ENCODE measurements at places on chromosomes 3 and 15.
A peak's percentile ranks its signal among the peaks of the same experiment; 100 is the strongest.

GRCh38 chr3:108131475-108132134 is 40.8 kb upstream of the CD47 start:
- DNase-seq, result no peak

DNA sequence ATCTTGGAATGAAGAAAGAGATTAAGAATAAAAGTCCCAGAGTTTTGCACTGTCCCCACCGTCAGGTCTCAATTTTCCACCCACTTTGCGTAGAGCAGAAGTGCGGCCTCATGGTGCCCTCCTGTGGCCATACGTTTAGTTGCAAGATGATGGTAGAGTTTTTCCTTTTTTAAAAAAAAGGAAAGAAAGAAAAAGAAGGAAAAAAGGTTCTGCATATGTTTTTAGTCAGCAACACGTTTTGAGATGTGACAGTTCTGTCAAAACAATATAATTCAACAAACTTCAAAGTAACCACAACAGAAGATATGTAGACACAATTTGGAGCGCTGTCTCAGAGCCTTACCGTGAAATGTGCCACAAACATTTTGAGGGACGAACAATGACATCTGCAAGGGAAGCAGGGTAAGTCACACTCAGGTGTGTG is 24.6 kb downstream of the EBLN2 start:
- DNase-seq, result no peak

- no peak for DNase-seq
Measured at GRCh38 chr15:30044377-30044776, 38.4 kb upstream of the GOLGA8J start.

DNA sequence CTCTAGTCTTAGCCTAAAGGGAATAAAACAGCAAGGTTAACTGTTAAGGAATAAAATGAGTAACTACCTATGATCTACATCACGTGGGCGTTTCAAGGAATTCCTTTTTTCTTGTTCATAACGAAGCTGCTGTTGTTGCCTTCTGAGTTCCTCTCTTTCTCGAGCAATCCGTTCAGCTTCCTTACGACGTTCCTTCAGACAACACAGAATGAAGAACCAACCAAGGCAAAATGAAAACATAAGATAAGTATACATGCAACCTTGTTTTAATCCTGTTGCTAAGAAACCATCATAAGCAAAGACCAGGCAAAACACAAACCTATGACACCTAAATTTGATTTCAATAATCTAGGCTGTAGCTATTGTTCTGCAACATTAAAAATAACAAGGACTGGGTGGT is 44.1 kb downstream of the SLTM start:
- peak; percentile 44 for DNase-seq

DNA sequence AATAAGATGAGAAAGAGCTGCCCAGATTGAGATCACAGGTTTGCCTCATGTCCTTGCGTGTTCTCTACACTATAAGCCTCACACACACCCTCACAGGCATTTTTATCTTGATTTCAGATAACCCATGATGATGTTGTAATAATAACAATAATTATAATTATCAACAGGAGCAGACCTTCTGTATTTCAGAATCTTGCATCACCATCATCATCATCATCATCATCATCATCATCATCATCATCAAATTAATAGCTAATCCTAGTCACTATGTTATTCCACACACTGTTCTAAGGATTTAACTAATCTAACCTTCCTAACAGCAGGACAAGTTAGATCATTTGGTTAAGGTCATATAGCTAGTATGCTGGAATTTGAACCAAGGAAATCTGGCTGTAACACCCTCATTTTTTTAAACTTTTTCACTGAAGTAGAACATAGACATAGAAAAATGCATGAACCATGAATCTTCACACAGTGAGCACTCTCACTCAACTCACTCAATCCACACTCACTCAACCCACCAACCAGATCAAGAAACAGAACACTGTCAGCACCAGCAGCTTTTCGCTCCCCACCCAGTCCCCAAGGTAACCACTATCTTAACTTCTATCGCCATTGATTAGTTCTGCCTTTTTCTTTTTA is 1.8 kb upstream of the SH2D7 start:
- no peak for DNase-seq

DNA sequence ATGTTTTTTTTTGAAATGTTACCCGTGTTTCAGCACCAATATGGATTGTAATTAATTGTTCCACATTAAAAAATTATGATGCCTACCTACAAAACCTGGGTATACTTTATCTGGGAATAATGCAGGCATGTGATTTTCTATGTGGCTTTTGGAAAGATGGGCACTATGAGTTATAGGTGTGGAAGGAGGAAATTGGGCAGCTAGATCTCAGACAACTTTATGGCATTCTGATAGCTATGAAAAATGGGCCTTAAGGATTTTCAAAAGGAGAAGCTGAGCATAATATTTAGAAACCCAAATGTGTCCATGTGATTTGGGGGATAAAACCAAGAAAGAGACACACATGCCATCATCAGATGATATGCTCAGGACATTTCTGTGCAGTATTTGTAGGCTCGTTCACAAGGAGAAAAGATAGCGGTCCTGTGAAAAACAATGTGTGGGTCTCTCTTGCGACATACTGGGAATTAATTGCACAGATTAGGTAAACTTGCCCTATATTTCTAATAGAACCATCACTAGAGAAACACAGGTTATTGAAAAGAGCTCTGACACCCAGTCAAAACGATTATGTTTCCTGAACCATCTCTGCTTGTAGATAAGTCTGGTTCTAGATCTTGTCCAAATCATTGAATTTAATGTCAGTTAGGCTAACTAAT is 35.3 kb downstream of the ARPP21 start:
- no peak for DNase-seq

- peak; percentile 6 for DNase-seq
Measured at GRCh38 chr3:20185331-20185678, 701 bp downstream of the SGO1 start.

GRCh38 chr3:192177383-192177782 is 550.0 kb downstream of the FGF12 start:
- DNase-seq, result no peak

GRCh38 chr15:66783314-66783713 is 81.3 kb downstream of the SMAD6 start:
- DNase-seq, result peak; percentile 33

GRCh38 chr15:78339559-78339958 is 594 bp upstream of the CRABP1 start:
- no peak for DNase-seq

Measured in astrocyte (in vitro differentiated cells and primary cell).